ENCODE measurements at places on chromosomes 1 and 21.

GRCh38 chr21:35637431-35637830 is 422.9 kb downstream of the SETD4 start:
- DNase-seq: no peak

DNA sequence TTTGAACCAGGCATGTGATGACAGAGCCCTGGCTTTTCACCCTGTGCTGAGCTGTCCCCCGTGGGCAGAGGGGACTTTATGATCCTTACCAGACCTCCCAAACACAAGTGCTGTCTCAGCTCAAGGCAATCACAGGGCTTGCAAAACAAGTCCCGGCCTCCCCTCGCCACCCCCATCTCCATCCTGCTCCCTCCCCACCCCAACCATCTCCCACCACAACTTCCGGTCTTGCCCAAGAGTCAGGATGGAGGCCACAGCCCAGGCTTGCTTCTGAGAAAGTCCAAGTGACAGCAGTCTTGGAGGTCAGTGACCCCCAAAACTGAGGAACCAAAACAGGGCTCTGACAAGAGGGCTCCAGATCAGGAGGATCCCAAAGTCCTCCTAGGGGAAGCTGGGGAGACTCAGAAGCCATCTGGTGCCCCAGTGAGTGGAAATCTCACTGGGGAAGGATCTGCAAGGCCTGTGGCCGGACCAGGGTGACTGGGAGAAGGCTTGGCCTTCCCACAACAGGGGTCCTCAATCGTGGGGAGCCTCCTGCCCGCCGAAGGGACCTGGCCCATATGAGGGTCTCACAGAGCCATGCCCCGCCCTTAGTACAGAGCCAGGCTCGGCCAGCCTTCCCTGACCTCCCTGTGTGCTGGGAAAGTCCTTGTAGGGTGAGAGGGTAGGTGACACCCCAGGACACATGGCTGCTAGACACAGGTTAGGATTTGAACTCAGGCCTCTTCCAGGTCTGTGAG is 4.5 kb upstream of the SDC3 start:
- DNase-seq: no peak

GRCh38 chr1:20479840-20480239 is 6.2 kb downstream of the CAMK2N1 start:
- no peak for DNase-seq

DNA sequence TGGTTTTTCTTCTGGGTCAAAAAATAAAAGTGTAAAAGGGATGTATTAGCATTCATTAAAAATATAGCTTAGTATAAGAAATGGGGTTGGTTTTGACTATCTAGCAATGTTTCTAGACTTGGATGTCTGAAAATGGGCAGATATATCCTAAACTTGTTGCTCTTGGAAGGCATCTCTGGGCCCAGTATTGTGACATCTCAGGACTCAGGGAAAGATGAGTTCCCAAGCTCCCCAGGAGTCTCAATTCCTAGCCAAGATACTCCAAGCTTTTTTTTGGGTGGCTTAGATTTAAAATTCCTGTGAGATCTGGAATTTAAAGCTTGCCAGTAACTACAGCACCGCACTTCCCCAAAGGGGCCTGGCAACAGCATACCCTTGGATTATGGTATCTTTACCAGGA is 11.5 kb upstream of the HSD17B7 start:
- DNase-seq: no peak

DNA sequence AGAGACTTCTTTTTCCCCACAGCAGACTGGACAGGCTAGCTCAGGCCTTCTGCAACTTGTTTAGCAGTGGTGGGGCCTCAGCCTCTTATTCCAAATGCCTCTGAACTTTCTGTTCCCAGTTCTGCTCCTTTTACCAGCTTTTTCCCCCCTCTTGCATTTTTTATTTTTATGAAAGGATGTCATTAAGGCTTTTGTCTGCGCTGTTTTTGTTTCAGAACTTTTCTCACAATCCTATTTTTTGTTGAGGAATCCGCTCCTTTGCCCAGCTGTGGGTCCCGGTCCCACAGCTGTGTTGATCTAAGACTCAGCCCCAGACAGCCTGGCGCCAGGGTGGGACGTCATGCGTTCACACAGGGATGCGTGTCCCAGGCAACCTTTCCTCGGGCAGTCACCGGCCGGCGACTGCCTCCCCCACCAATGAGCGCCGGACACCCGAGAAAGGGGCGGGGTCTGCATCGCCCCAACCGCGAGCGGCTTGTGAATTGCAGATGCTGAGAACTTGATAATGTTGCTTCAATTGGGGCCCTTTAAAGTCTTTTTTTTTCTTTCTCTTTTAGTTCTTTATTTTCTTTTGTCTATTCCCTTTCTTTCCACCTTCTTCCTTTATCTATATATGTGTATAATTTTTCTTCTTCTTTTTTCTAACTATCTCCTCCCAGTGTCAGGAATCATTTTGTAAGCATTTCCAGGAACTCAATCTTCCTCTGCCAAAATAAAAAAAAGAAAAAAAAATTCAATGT is 3.0 kb upstream of the ID3 start:
- no peak for DNase-seq

- DNase-seq: peak; percentile 92
Measured at GRCh38 chr1:34852677-34853217, 6.8 kb downstream of the SMIM12 start.

DNA sequence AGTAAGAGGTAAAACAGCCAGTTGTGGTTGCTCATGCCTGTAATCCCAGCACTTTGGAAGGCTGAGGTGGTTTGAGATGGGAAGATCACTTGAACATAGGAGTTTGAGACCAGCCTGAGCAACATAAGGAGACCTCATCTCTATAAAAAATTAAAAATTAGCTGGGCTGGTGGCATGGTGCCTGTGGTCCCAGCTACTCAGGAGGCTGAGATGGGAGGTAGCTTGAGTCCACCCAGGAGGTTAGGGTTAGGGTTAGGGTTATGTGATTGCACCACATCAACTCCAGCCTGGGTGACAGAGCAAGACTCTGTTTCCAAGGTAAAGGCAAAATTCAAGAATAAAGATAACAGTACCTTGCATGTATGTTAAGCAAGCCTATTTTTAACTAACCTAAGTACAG is 3.5 kb downstream of the SAMSN1 start:
- no peak for DNase-seq

Data from naive thymus-derived CD8-positive, alpha-beta T cell (primary cell).